ENCODE measurements at places on chromosomes 11 and 22.

DNA sequence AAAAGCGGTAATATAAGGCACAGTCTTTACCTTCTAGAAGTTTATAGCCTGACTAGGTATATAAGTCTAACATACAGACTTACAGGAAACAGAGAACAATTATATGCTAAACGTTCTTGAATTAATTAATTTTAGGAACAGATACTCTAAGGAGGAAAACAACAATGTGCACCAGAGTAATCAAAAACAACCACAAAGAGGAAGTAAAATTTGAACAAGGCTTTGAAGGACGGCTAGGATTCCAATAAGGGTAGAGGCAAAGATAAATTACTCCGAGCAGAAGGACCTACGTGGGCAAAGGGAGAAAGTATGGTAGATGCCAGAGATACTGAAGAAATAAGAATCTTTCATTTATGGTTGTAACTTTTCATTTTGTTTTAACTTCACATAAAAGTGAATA lies 54.4 kb downstream of the ENTHD1 start:
- DNase-seq: no peak

GRCh38 chr11:134742224-134742612 lies 330.2 kb upstream of the B3GAT1 start:
- DNase-seq: no peak

DNA sequence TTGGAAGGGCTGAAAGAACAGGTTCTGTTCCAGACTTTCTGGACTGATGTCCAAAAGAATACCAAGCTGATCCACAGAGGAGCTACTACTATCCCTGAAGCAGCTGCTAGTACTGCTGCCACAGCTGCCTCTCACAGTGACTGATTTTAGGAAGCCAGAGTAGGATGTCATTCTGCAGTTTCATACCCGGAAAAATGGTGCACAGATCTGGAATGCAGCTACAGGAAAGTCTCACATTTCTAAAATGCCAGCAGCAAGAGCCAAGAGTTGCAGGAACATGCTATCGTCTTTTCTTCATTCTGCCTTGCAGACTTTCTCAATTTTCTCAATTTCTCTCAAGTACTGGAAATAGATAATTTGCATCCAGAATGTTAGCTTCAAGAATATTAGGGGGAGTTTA lies 19.4 kb upstream of the CCDC179 start:
- DNase-seq: peak; percentile 38

DNA sequence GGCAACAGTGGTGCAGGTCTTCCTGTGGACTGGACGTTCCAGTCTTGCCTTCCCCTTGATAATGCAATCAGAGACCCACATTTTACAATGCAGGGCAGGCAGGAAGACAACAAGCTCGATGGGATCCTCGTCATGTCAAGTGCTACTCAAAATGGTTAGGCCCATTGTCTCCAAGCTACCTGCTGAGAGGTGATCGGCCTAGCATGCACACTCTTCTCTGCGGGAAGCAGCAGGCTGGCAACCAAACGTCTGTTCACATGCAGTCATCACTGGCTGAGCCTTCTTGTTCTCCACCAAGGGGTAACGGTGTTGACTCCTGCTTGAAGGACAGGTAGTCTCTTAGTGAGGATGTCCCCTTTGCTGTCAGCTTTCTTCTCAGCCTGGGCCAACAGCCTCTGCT lies 25.5 kb upstream of the CD82 start:
- no peak for DNase-seq

- no peak for DNase-seq
These were observed 581.0 kb upstream of the CHORDC1 start for GRCh38 chr11:90803831-90804230.

DNA sequence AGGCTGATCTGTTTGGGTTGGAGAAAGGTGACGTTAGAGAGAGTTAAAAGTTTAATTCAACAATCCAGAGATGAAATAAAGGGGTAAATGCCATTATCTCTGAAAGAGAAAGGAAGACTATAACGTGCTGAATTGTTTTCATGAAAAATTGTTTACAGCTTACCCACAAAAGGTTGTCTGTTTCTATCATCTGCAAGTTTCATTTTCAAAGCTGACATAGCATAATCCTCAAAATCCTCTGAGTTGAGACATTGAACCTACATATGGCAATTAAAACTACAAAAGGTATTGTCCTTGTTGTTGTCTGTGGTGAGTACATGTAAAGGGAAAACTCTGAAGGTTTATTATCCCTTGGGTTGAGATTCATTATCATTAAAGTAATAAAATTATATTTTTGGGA lies 569.9 kb downstream of the LUZP2 start:
- DNase-seq: no peak

DNA sequence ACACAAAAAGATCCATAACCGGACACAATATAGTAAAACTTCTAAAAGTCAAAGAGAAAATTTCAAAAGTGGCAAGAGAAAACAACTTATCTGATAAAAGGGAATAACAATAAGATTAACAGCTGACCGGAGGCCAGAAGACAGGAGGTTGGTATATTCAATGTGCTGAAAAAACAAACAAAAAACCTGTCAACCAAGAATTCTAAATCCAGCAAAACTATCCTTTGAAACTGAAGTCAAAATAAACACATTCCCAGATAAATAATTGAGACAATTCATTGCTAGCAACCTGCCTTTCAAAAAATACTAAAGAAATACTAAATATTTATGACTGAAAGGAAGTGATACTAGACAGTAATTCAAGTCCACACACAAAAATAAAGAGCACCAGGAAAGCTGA lies 101.3 kb downstream of the RELT start:
- DNase-seq: no peak

GRCh38 chr11:76665921-76666351 lies 4.6 kb downstream of the LRRC32 start:
- DNase-seq: peak; percentile 48

DNA sequence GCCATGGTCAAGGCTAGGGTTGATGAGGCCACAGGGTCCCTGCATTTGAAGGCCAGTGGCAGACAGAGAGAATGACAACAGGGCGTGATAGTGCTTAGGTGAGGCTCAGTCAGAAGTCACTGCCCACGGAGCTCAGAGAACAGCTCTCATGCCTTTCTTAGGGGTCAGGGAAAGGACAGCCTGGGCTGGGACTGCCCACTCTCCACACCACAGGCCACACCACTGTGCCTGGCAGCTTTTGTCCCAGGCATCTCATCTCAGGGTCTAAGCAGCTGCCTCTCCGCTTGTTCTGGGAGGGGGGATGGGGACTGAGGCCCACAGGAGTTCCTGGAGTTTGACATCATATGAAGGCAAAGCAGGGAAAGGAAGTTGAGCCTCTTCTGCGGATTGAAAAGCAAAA lies 150.2 kb upstream of the B3GAT1 start:
- DNase-seq: no peak

GRCh38 chr11:8223513-8223900 lies 40.2 kb downstream of the LMO1 start:
- DNase-seq: no peak

Data from right cardiac atrium (tissue), 5 donors.